A549 treated with dexamethasone at 1 μM for 4 hours (cell line): ENCODE measurements at places on chromosomes 2 and 18. TPM values are rescaled to one million over a fixed set of nuclear protein-coding genes. Genes with fewer than 3 reads are reported as not detected.

The RAB6C gene
- not detected in 5 replicates for total RNA-seq

The MREG gene
- total RNA-seq: 3.9 to 5.0 TPM (median 4.4 TPM) in 5 replicates

The SNTG2 gene
- not detected in 5 replicates for total RNA-seq

The SPATA3 gene
- not detected in 5 replicates for total RNA-seq

The KIF5C gene
- total RNA-seq: 0.33 to 0.43 TPM (median 0.33 TPM) in 5 replicates

The USP37 gene
- 3.7 to 6.8 TPM (median 5.6 TPM) in 5 replicates for total RNA-seq

The HOXD12 gene
- not detected in 5 replicates for total RNA-seq
